ENCODE measurements at places on chromosomes 6 and 20.

GRCh38 chr6:136716917-136717715, 75.2 kb downstream of the MAP3K5 start:
- H3K4me3 ChIP-seq = no peak overlapping the region
- peaks cover 46% of the 10 kb centered on the region for H3K4me1 ChIP-seq
- no peaks in the 10 kb centered on the region for H3K27me3 ChIP-seq
- no peak overlapping the region for H3K27ac ChIP-seq
- no peak for DNase-seq

DNA sequence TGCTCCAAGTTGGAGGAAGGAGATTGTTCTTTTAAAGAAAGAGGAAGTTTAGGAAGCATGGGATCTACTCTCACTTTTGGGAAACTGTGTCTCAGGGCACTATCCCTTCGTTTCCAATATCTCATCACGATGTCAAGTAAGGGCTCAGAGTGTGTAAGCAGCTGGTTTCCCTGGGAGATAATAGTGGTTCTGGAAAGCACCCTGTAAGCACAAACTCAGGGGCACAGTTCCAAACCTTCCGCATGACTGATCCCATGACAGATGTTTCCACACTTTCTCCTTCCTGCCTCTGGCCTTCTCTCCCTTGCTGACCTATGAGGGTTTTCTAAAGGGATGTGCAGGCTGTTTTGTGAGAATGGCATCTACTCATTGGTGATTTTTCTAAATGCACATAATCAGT, 33.9 kb downstream of the ADTRP start:
- no peak overlapping the region for H3K4me3 ChIP-seq
- no peak for DNase-seq
- H3K4me1 ChIP-seq = peaks cover 5% of the 10 kb centered on the region

DNA sequence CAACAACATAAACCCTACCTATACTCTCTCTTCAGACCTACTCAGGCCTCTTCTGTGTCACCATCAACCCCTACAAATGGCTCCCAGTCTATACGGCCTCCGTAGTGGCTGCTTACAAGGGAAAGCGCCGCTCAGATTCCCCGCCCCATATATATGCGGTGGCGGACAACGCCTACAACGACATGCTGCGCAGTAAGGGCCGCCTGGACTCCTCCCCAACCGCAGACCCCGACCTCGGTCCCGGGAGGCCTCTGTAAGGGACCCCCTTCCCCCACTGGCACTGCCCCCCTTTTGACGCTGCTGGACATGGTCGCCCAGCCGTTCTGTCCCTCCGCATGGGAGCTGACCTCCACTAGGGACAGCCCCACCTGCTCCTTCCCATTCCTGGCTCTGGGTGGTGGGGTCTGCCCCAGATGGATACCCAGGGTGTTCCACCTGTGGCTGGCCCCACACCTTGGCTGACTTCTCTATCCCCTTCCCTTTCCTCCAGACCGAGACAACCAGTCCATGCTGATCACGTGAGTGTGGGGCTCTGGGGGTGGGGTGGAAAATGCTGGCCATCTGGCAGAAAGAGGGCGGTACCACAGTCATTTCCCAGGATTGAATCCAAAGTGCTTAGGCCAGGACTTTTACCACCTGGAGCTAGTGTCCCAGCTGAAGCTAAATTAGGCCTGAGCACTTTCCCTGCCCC, 25.0 kb downstream of the MYH7B start:
- DNase-seq = no peak
- no peak overlapping the region for H3K4me3 ChIP-seq
- no peak overlapping the region for H3K27ac ChIP-seq
- H3K27me3 ChIP-seq = peaks cover 47% of the 10 kb centered on the region
- no peaks in the 10 kb centered on the region for H3K36me3 ChIP-seq
- H3K4me1 ChIP-seq = peaks cover 2% of the 10 kb centered on the region

DNA sequence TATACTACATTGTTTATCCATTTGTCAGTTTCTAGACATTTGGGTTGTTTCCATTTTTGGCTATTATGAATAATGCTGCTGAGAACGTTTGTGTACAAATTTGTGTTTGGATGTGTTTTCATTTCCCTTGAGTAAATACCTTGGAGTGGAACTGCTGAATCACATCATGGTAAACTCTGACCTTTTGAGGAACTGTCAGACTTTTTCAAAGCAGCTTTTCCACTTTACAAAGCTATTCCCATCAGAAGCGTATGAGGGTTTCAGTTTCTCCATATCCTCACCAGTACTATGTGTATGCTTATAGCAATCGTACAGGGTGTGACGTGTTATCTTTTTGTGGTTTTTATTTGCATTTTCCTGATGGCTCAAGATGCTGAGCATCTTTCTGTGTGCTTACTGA, 103.7 kb downstream of the MYO6 start:
- DNase-seq = no peak
- H3K27me3 ChIP-seq = peaks cover 4% of the 10 kb centered on the region
- H3K27ac ChIP-seq = no peak overlapping the region
- no peak overlapping the region for H3K4me3 ChIP-seq
- no peaks in the 10 kb centered on the region for H3K36me3 ChIP-seq

DNA sequence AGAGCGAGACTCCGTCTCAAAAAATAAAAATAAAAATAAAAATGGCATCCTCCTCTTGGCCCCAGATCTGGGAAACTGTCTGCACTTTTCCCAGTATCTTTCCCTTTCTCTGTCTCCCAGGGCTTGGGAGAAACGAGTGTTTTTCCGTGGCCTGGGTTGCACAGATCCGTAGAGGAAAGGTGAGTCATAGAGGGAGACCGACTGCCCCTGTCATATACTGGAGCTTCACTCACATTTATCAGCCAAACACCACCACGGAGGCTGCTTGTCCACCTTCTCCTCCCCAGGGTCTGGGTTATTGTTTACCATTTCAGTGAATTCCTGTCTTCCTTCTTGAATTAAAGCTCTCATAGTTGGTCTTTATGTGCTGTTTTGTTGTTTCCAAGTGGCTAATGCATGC, 31.9 kb upstream of the EIF2S2 start:
- no peak for DNase-seq
- peaks cover 21% of the 10 kb centered on the region for H3K27me3 ChIP-seq
- no peak overlapping the region for H3K27ac ChIP-seq

- peak overlapping the region; percentile 58 for H3K4me3 ChIP-seq
- H3K4me1 ChIP-seq = peaks cover 66% of the 10 kb centered on the region
- no peak for DNase-seq
These were observed 41.4 kb downstream of the HBS1L start for GRCh38 chr6:135013211-135013610.

DNA sequence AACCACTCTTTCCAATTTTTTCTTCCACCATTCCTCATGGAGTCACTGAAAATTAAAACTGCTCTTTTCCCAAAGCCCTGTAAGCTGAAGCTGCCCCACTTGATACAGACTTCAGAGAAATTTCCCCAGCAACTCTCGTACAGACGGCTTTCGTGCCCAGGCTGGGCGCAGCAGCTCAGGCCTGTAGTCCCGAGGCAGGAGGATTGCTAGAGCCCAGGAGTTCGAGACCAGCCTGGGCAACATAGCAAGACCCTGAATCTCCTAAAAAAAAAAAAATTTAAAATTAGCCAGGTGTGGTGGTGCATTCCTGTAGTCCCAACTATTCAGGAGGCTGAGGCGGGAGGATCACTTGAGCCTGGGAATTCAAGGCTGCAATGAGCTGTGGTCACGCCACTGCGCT, 6.6 kb downstream of the PPDPF start:
- peaks cover 15% of the 10 kb centered on the region for H3K4me1 ChIP-seq
- peaks cover 26% of the 10 kb centered on the region for H3K27me3 ChIP-seq
- H3K27ac ChIP-seq = no peak overlapping the region
- H3K36me3 ChIP-seq = peaks cover 21% of the 10 kb centered on the region
- no peak overlapping the region for H3K4me3 ChIP-seq

DNA sequence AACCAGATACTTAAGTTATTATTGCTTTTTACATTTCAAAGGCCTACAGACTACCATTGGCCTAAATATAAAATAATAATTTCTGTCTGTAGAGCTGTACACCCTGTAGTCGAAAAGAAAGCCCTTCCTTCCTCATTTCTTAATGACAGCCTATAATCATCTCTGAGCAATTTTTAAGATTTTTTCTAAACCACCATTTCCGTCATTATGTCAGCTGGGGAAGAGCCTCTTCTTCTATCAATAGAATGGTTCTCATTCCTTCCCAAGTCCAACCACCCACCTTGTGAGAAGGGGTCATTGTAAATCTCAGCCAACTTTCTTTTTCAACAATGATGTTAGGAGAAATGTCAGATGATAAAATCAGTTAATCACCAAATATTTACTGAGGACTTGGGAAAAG, 91.8 kb downstream of the PLEKHG1 start:
- DNase-seq = no peak
- H3K4me3 ChIP-seq = no peak overlapping the region
- H3K36me3 ChIP-seq = no peaks in the 10 kb centered on the region
- peaks cover 7% of the 10 kb centered on the region for H3K27me3 ChIP-seq
- no peak overlapping the region for H3K27ac ChIP-seq
- H3K4me1 ChIP-seq = no peaks in the 10 kb centered on the region

- no peak overlapping the region for H3K4me3 ChIP-seq
- DNase-seq = no peak
- no peaks in the 10 kb centered on the region for H3K36me3 ChIP-seq
- H3K27me3 ChIP-seq = peaks cover under 1% of the 10 kb centered on the region
- H3K4me1 ChIP-seq = no peaks in the 10 kb centered on the region
These were observed 41.6 kb upstream of the CARMIL1 start for GRCh38 chr6:25237579-25237978.

DNA sequence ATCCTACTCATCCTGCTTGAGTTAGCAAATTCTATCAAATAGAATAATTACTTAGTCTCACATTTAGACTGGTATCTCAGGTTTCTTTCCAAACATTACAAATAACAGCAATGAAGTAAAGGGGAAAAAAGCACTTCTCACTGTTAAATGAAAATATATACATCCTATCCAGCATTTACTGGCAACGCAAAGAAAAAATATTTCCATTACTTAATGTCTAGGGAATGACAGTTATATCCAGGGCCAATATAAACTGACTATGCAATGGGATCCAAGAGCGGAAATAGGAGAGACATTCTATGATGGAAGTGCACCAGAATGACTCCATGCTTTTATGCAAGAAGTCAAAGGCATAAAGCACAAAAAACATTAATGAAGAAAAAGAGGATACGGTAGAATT, 60.3 kb downstream of the ME1 start:
- no peaks in the 10 kb centered on the region for H3K36me3 ChIP-seq
- no peaks in the 10 kb centered on the region for H3K27me3 ChIP-seq
- H3K4me1 ChIP-seq = no peaks in the 10 kb centered on the region
- H3K27ac ChIP-seq = no peak overlapping the region

DNA sequence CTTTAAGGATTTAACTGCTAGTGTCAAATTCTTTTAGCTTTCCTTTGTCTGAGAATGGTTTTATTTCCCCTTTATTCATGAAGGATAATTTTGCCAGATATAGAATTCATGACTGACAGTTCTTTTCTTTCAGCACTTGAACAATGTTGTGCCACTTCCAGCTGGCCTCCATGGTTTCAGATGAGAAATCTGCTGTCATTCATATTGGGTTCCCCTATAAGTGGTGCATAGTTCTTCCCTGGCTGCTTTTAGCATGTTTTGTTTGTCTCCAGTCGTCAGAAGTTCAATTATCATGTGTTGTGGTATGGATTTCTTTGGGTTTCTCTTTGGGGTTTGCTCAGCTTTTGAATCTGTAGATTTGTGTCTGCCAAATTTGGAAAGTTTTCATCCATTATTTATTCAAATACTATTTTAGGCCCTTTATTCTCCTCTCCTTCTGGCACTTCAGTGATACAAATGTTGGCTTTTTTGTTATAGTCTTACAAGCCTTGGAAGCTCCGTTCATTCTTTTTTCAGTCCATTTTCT, 76.3 kb upstream of the TGM3 start:
- H3K27me3 ChIP-seq = peaks cover 7% of the 10 kb centered on the region
- no peak overlapping the region for H3K27ac ChIP-seq
- H3K4me1 ChIP-seq = peaks cover 2% of the 10 kb centered on the region
- DNase-seq = no peak
- no peak overlapping the region for H3K4me3 ChIP-seq

GRCh38 chr20:39039261-39039660, 77.1 kb downstream of the DHX35 start:
- no peak overlapping the region for H3K4me3 ChIP-seq
- no peaks in the 10 kb centered on the region for H3K27me3 ChIP-seq
- H3K27ac ChIP-seq = no peak overlapping the region
- peaks cover 18% of the 10 kb centered on the region for H3K36me3 ChIP-seq
- DNase-seq = no peak
- H3K4me1 ChIP-seq = no peaks in the 10 kb centered on the region

- H3K36me3 ChIP-seq = no peaks in the 10 kb centered on the region
- H3K27me3 ChIP-seq = peaks cover 64% of the 10 kb centered on the region
- DNase-seq = no peak
- H3K4me3 ChIP-seq = no peak overlapping the region
These were observed 2.4 kb downstream of the SNAI1 start for GRCh38 chr20:49985157-49985556.

- H3K36me3 ChIP-seq = peaks cover 4% of the 10 kb centered on the region
- no peak for DNase-seq
- H3K4me3 ChIP-seq = no peak overlapping the region
- H3K27ac ChIP-seq = no peak overlapping the region
- peaks cover 12% of the 10 kb centered on the region for H3K4me1 ChIP-seq
These were observed 65.2 kb upstream of the PRND start for GRCh38 chr20:4656491-4656890.

- H3K27ac ChIP-seq = peak overlapping the region; percentile 78
- DNase-seq = no peak
- H3K36me3 ChIP-seq = peaks cover 49% of the 10 kb centered on the region
- no peak overlapping the region for H3K4me3 ChIP-seq
- H3K27me3 ChIP-seq = peaks cover 11% of the 10 kb centered on the region
These were observed 5.3 kb downstream of the CDKN1A start for GRCh38 chr6:36683656-36684446.

GRCh38 chr20:62010551-62011402, 54.9 kb downstream of the TAF4 start:
- peaks cover 7% of the 10 kb centered on the region for H3K4me1 ChIP-seq
- no peak overlapping the region for H3K27ac ChIP-seq
- H3K4me3 ChIP-seq = no peak overlapping the region
- H3K36me3 ChIP-seq = peaks cover 16% of the 10 kb centered on the region
- no peaks in the 10 kb centered on the region for H3K27me3 ChIP-seq
- DNase-seq = peak; percentile 76

DNA sequence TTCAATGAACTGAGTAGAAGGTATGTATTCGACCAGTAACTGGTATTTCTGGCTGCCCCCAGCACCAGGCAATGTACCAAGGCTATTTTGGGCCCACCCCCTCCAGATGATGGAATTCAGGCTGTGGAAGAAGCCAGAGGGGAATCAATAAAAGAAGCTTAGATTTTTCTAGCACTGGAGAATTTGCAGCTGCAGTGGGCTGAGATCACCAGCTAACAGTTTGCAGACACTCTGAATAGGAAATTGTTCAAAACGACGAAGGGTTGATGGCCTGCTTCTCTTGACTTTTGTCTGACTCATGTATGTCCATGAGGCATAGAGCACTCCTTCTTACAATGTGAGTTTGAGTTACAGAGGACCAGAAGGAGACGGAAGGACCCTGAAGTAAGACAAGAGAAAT, 32.4 kb upstream of the FBXO9 start:
- H3K27me3 ChIP-seq = no peaks in the 10 kb centered on the region
- H3K4me1 ChIP-seq = no peaks in the 10 kb centered on the region
- peaks cover 13% of the 10 kb centered on the region for H3K36me3 ChIP-seq
- H3K27ac ChIP-seq = no peak overlapping the region
- DNase-seq = no peak

Measured in activated naive CD4-positive, alpha-beta T cell treated with anti-CD3 and anti-CD28 coated beads, Interleukin-2, amount 10 ng/mL, durations not matched to agents 7 days and 5 days (primary cell).